ENCODE measurements at places on chromosomes 1 and 21. TPM values are rescaled to one million over a fixed set of nuclear protein-coding genes. Genes with fewer than 3 reads are reported as not detected.

Gene SPATA1
- total RNA-seq = not detected

Gene GPX7
- total RNA-seq = not detected

Gene AK4
- 28.3 TPM for total RNA-seq

Gene KCNJ15
- total RNA-seq = 7.8 TPM

Gene GLIS1
- total RNA-seq = 0.71 TPM

Gene SH2D1B
- total RNA-seq = 0.10 TPM

Gene RBP7
- not detected for total RNA-seq

Gene CDK18
- total RNA-seq = 0.87 TPM

Gene PTPRC
- total RNA-seq = 0.23 TPM
